ENCODE measurements at places on chromosomes 13 and 19. TPM values are rescaled to one million over a fixed set of nuclear protein-coding genes. Genes with fewer than 3 reads are reported as not detected.

The FLT3 gene
- total RNA-seq: 0.12 TPM

The THSD1 gene
- 3.4 TPM for total RNA-seq

The ZNF709 gene
- total RNA-seq: 3.2 TPM

The IRGC gene
- total RNA-seq: not detected

The GPR4 gene
- total RNA-seq: 0.02 TPM

The RASGRP4 gene
- total RNA-seq: not detected

All from M059J (cell line).